ENCODE measurements at places on chromosomes 11 and 22.

- DNase-seq: no peak
These were observed 22.7 kb downstream of the GRAMD1B start for GRCh38 chr11:123452794-123453193.

GRCh38 chr11:78427615-78428265 lies 10.1 kb upstream of the GAB2 start:
- DNase-seq: no peak

DNA sequence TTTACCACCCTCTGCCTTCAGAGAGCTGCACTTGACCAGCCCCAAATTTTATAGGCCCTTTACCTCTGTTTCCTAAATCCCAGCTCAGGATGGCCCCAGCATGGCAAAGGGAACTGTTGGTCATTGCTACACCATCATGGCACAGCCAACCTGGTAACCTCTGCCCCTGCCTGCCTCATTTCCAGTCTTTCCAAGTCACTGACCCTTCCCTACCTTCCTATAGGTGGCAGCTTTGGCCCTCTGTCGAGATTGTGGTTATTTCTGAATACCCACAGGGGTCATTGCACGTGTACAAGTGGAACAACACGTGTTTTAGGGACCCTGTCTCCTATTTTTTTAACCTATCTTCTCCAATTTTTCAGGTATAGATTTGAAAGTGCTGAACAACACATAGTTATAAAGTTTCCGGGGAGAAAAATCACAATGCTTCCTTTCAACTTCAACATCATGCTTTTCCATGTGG lies 2.8 kb downstream of the GALNT18 start:
- DNase-seq: no peak

GRCh38 chr11:65524014-65524740 lies 706 bp upstream of the SCYL1 start:
- DNase-seq: no peak

- peak; percentile 65 for DNase-seq
These were observed 95.5 kb downstream of the RPL27A start for GRCh38 chr11:8777907-8778767.

GRCh38 chr11:67406969-67407687 lies 3.2 kb downstream of the TBC1D10C start:
- no peak for DNase-seq

GRCh38 chr22:27718186-27719035 lies 83.1 kb downstream of the MN1 start:
- DNase-seq: peak; percentile 77

- DNase-seq: no peak
These were observed 67.2 kb downstream of the C11orf91 start for GRCh38 chr11:33633251-33634003.

- DNase-seq: no peak
These were observed 642 bp upstream of the SIK2 start for GRCh38 chr11:111601636-111601978.

DNA sequence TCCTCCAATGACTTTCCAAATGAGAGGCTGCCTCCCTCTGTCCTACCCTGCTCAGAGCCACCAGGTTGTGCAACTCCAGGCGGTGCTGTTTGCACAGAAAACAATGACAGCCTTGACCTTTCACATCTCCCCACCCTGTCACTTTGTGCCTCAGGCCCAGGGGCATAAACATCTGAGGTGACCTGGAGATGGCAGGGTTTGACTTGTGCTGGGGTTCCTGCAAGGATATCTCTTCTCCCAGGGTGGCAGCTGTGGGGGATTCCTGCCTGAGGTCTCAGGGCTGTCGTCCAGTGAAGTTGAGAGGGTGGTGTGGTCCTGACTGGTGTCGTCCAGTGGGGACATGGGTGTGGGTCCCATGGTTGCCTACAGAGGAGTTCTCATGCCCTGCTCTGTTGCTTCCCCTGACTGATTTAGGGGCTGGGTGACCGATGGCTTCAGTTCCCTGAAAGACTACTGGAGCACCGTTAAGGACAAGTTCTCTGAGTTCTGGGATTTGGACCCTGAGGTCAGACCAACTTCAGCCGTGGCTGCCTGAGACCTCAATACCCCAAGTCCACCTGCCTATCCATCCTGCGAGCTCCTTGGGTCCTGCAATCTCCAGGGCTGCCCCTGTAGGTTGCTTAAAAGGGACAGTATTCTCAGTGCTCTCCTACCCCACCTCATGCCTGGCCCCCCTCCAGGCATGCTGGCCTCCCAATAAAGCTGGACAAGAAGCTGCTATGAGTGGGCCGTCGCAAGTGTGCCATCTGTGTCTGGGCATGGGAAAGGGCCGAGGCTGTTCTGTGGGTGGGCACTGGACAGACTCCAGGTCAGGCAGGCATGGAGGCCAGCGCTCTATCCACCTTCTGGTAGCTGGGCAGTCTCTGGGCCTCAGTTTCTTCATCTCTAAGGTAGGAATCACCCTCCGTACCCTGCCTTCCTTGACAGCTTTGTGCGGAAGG lies 2.9 kb downstream of the APOC3 start:
- no peak for DNase-seq

DNA sequence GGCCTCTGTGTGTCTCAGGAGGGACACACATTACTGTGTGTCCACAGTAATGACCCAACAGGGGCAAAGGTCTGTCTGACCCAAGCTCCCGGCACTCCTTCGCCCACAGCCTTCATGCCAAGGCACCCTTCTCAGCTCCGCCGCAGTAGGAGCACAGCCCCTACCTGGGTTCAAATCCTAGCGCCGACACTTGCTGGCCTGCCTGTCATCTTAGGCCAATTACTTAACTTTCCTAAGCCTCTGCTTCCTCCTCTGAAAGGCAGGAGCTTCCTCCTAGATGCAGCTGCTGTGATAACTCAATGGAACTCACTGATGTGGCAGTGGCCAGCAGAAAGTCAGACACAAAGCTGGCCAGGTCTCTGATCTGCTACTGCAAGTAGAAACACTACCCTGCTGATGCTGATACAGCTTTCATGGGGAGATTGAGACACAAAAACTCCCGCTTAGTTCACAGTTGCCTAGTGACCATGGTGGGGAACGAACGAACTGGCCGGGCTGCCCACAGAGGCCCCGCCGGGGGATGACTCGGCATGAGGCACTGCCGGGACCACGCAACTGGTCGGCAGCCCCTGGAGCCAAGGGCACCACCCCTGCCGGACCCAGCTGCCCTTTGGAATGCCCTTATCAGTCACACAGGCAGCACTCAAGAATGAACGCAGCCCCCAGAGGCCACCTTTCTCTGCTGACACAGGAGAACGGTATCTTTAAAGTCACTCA lies 8.1 kb downstream of the EHD1 start:
- no peak for DNase-seq

GRCh38 chr11:57644748-57645688 lies 4.7 kb downstream of the YPEL4 start:
- DNase-seq: no peak

- no peak for DNase-seq
These were observed 1.8 kb upstream of the LRRC75B start for GRCh38 chr22:24594569-24595120.

DNA sequence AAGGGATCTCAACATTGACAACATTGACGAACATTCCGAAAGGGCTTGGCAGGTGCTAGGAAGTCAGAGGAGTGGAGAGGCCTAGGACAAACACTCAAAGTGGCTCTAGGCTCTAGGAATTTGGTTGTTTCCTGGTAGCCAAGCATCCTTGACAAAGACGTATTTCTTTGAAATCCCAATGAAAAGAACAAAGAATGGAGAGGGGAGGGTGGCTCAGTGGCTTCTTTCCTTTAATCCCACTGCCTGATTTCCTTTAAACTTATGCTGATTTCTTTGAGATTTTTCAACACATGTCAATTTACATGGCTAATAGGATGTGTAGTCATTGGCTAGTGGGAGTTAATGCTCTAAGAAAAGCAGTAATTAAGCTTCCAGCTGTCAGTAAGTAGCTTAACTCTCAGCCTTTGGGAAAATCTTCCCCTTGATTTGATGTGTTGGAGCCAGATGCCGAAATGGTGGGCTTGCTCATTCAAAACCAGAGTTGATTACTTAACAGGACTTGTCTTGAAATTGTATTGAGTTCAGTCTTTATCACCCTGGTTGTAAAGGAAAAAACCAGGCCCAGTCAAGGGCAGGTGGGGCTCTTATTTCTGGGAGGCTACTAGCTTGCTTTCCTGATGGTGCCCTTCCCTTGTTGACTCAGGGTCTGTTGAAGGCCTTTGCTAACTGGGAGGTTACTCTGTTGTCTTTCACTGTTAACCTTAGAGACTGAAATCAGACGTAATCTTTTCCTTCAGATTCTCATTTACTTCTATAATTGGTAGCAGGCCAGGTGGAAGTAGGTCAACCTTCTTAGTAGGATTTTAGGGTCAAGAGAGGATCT lies 44.6 kb upstream of the SORL1-AS1 start:
- DNase-seq: no peak

- DNase-seq: no peak
These were observed 948 bp downstream of the TNKS1BP1 start for GRCh38 chr11:57323855-57324153.

DNA sequence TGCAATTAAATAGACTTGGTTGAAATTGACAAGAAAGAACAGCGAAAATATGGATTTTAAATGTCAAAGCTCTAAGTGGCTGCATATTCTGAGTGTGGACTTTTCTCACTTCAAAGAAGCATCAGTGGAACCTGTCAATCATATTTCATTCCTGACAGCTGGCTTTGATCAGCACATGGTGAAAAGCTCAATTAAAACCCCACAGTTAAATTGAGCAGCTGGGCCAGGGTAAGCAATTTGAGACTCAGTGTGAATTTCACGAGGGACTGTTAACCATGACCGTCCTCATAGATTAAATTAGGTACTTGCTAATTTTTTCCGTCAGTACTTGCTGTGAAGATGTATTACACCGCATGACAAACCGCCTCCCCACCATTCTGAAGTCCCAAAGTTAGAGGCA lies 11.0 kb upstream of the OR10D3 start:
- no peak for DNase-seq

- DNase-seq: peak; percentile 50
These were observed 795.6 kb upstream of the ANO3 start for GRCh38 chr11:25536289-25536688.

- DNase-seq: no peak
These were observed 9.0 kb downstream of the RPL27A start for GRCh38 chr11:8691601-8692000.

DNA sequence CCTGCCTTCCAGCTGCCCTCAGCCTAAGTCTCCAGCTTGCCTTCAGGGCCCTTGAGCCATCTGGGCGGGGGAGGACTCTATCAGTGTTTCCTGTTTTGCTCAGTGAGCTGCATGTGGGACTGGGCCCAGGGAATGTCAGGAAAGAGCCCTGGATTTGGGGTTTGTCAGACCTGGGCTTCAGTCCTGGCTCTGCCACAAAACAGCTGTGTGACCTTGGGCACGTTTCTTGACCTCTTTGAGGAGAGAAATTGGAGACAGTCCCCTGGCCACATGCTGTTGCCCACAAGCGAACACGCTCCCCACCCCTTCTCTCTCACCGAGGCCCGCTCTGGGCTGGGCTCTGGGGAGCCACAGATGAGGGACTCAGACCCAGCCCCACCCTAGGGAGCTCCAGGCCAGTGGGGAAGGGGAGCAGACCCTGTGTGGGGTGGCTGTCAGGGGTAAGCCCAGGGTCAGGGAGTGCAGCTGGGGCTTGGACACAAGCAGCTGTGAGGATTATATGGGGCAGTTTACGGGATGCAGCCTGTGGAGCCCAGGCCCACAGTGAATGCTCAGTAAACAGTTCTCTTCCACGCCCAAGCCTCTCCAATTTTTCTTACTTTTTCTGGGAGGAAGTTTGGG lies 12.3 kb downstream of the MYO7A start:
- DNase-seq: no peak

DNA sequence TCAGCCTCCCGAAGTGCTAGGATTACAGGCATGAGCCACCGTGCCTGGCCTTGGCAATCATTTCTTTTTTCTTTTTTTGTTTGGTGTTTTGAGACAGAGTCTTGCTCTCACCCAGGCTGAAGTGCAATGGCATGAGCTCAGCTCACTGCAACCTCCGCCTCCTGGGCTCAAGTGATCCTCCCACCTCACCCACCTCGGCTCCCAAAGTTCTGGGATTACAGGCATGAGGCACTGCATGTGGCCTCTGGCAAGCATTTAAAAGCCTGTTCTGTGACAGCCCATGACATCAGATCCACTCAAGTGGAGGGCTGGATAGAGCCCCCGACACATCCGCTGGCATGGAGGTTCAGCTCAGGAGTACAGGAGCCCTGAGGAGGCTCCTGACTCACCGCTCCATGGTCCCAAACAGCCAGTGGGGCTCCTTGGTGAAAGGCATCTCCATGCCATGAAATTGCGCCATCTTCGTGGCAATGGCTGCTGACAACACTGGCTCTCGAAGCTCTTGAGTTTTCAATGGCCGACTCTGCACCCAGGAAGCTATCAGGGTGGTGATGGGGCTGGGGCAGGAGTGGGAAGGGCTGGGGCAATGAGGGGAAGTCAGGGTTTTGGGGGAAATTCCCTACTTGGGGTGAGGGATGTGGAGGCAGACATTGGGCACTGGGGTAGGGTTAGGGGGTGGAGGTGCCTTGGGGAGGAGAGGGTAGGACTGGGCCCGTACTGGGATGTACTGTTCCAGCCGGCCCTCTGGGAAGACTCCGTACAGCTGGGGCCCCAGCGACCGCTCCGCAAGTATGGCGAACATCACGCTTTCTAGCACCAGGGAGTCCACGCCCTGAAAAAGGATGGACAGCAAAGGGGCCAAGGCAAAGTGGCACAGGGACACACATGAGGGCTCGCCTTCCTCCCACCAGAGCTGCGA lies 1.4 kb downstream of the CHKB start:
- DNase-seq: no peak

DNA sequence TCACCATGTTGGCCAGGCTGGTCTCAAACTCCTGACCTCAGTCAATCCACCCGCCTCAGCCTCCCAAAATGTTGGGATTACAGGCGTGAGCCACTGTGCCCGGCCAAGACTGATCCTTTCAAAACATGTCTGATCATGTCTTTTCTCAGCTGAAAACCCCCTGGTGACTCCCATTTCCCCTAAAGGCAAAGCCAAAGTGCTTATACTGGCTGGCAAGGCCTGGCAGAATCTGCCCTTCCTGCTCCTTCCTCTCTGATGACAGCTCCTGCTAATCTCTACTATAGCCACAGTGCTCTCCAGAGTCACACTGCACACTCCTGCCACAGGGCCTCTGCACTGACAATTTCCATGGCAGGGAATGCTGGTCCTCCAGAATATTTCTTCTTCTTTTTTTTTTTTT lies 2.6 kb upstream of the MCHR1 start:
- no peak for DNase-seq

DNA sequence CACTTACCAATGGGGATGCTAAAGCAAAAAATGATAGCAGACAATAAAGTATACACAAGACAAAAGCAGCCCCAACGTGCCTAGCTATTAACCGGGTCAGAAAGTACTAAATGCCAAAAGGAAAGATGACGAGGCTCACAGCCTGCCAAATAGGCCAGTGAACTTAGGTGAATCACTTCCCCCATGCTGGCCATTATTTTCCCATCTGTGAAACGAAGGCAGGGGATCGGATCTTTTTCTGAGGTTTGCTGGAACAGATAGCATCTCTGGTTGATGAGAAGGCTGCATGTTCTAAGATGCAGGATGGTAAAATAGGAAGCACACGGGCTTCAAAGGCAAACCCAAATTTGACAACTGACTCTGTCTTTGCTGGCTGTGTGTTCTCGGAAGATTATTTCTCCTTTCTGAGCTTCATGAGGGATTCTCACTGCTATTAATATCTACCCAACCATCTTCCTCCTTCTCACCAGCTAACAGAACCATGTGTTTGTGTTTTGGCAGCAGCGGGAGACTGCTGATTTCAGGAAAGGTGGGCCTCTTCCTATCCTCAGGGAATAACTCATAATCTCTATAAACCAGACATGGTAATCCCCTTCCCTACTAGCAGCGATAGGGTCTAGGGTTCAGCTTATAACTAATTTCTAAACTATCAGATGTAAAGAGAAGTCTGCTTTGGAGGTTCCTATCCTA lies 390.7 kb downstream of the LARGE1 start:
- no peak for DNase-seq

All from forelimb muscle (tissue), 1 donor.